Brain microvascular endothelial cell (primary cell): ENCODE measurements at places on chromosomes 11 and 22.
A peak's percentile ranks its signal among the peaks of the same experiment; 100 is the strongest.

GRCh38 chr11:69305885-69306540, 12.1 kb downstream of the MYEOV start:
- no peak for DNase-seq

DNA sequence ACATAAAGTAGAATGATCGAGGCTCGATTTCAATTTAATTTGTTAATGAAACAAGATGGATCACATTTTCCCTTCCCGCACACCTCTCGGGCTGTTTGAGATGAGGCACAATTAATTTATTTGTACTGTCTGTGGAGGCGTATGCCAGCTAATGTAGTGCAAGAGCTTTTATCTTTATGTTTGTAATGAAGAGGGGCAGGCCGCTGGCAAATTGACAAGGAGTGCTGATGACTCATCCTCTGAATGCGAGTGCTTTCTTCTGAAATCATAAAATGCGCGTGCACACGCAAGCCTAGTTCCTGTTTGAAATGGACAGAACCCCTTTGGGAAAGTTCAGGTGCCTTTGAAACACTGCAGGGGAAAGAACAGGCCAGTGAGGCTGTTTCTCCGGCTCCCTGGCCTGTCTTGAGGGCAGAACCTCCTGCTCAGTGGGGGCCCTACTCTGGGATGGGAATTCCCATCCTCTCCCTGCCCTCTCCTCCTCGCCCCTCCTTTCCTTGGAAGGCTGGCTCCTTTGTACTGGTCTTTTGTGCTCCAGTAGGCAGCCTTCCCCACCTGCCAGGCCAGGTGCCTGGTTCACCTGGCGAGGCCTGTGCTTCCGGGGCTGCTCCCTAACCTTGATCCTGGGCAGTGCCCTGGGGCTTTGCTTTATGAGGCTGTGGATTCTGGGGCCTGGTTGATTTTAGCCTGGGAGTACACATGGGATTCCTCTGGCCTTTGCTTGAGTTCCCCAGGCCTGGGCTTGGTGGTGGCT, 50.3 kb downstream of the TEAD1 start:
- DNase-seq, result peak; percentile 97

- no peak for DNase-seq
These were observed 25.4 kb downstream of the TENM4 start for GRCh38 chr11:79415411-79415810.

DNA sequence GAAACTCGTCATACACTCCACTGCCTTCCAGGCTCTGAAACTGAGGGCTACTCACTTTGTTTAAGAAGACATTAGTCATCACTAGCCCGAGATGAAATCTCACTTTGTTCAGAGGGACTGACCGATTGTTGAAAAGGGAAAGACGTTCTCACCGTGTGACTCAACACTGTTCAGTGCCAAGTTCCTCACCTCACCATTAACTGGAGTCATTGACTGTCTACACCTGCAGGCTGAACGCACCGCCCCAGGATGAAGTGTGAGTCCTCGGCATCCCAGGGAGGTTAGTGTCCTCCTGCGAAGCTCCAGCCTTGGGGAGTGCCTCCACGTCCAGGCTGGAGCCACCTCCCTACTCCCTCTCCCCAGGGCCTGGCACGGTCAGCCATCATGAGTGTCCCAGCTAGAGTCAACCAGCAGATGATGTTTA, 30.4 kb downstream of the FADD start:
- peak; percentile 89 for DNase-seq

DNA sequence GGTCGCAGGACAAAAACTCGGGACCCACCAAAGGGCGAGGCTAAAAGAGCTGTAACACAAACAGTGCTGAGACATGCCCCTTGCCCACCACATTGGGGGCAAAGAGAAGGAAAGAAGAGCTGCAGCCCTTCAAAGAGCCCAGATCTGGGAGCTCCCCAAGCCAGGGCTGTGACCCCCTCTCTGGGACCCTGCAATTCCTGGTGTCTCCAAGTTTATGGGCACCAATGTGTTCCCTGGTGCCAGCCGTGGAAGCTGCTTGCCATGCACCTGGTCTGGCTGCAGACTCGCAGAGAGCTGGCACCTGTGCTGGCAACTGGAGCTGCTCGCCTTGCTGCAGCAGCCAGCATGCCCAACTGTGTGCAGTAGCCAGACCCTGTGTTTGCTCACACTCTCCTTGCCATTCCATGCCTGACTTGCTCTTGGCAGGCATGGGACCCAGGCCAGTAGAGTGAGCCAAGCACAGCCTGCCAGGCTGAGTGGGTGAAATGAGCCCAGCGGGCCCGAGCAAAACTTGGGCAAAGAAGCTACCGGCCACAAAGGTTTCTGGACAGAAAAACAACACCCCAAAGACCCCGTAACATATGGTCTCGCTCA, 16.0 kb downstream of the RRP8 start:
- no peak for DNase-seq

DNA sequence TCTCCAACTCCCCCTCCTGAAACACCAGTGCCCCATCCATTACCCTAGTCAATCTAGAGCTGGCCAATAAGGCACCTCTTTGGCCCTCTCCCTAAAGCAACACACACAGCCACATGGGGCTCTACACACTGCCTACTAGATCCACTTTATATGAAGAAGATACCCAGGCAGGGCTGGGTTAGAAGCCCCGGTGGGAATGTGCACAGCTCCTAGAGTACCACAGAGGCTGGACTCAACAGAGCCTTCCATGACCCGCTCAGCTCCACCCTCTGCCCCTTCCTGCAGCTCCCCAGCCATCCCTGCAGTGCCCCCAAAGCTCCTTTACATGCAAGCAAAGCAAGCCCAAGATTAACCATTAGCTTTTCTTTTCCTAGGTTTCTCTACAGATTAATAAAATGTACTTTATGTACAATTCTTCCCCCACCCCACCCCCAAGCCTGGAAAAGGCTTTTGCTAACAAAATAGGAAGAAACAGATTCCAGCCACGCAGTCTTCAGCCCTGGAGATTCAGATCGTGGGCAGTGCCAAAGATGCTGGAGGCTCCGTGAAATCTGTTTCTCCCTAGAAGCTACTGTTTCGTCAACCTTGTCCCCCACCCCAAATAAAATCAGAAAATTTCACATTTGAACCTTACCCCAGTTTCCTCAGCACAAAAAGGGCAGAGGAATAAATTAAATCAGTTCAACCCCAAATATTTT, 51.8 kb downstream of the IGSF9B start:
- no peak for DNase-seq

DNA sequence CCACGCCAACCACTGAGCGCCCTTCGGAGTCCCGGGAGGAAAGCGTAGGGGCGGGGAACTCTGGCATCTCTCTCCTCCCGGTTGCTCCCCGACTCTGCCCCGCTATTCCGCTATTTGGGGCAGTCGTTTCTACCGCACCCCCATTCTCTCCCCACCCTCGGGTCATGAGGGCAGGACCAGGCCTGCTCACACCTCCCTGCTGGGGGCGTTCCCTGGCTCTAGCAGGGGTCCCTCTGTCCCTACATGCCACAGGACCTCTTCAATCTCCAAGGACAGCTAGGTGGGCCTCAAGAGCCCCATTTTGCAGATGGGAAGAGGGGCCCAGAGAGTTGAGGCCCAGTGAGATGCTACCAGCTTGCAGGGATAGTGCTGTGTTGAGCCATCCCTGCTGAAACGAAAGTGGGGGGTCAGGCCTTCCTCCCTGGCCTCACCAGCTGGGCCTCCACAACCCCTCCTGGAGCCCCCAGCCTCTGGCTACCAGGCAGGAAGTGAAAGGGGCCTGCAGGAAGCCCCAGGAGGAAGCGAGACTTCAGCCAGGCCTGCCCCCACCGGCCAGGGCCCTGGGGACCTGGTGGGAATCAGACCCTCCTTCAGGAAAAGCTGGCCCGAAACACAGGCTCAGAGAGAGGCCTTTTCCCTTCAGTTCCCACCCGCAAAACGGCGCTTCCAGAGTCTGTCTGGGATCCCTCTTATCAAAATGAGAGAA, 5.5 kb upstream of the SHISA8 start:
- no peak for DNase-seq

DNA sequence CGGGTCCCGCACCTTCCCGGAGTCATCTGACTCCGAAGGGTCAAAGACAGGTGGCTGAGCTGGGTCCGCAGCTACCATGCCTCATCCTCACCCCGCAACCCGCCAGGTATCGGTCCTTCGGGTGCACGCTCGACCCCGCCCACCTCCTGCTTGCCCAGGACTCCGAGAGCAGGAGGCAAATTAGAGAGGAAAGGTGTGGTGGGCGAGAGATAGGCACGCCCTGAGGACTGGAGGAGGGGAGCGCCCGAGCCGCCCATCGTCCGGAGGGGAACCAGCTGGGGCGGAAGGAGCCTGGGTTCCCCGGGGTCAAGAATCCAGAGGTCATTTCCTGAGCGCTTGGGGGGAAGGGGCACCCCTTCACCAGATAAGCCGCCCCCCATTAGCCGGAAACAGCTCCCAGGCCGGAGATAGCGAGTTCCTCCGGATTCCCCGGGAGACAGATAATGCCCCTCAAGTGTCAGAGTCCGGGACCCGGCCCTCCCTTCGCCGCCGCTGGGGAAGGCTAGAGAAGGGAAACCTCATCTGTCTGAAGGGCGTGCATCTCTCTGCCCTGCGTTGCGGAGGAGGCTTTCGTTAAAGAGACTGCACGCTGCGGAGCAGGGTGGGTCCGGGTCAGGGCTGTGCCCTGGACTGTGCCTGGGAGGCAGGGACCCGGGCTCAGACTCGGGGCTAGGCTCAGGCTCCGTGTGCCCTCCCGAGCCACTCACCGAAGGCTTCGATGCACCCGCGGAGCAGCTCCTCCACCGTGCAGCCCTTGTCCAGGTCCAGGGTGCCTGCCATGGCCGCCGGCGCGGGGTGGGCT, 1.7 kb downstream of the RASGRP2 start:
- DNase-seq, result no peak

DNA sequence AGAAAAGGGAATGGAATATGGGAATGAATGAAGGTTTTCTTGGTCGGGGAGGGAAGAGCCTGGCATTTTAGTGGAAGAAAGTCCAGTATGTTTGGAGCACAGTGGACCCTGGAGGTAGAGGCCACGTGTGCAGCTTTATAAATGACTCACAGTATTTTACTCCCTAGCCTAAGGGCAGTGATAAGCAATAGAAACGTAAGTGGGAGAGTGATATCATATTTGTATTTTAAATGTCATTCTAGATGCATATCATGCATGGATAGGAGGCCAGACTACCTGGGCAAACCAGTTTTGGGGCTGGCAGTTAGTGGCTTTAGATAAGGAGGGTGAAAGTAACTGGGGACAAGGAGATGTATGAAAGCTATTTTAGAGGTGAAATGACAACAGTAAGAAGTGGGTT, 174.1 kb downstream of the ARHGAP42 start:
- DNase-seq, result no peak

GRCh38 chr11:118133816-118134215, 18.8 kb downstream of the SCN4B start:
- no peak for DNase-seq

GRCh38 chr11:73991471-73992006, 8.9 kb upstream of the UCP2 start:
- DNase-seq, result no peak

DNA sequence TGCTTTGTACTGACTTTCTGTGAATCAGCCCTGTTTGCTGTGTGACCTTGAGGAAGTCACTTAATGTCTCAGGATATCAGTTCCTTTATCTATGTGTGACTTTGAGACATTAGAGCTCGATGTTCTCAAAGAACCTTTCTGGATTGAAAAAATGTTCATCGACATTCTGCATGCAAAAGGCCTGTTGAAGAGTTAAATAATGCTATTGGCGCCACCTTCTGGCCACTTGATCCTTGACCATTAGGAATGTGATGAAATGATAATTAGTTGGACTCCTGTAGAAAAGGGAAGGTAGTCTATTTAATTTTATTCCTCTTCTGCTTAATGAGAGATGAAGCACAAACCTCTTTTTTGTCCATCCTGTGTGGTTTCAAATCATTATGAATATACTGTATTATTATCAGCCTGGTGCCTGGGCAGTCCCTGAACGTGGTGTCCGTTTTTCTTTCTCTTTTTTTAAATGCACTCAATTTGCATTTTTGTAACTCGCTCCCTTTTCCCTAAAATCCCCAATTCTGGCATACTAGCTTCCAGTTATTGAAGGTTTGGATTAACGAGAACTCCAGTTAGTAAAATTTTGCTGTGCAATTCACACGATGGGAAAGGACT, 20.7 kb downstream of the ELF5 start:
- DNase-seq, result peak; percentile 59

- DNase-seq, result no peak
These were observed 928 bp downstream of the FBXO7 start for GRCh38 chr22:32475468-32476010.

DNA sequence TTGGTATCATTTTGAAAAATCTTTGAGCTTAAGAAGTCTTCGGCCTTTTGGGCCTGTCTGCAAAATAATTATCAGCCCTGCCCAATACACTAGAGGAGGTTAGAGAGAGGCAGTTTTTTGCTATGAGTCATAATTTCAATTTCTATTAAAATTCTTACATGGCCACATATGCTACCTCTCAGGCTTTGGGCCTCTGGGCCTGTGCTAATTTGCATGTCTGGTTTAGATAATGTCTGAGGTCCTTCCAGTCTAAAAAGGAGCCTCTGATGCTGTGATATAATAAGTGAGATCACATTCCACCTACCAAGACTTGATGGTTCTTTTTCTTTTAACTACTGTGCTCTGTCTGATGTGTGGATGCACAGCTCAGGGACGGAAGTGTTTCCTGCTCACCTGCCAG, 70.8 kb downstream of the KCNJ1 start:
- peak; percentile 69 for DNase-seq

DNA sequence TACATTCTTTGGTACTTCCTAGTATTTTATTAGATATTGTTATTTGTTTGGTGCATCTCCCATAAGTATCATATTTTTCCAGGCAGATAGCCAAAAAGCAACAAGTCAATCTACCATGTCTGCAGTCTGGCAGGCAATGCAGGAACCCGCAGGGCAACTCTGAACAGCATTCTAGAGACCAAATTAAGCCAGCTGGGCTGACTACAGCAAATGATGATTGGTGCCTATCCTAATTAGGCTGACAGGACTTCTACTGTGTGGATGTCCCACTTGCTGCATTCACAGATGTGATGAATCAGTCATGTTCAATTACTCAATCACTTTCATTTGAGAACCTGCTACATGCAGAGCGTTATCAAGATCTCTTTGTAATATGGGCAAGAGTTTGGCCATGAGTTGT, 40.3 kb upstream of the AMOTL1 start:
- DNase-seq, result no peak

GRCh38 chr22:46830841-46831240, 68.4 kb downstream of the TBC1D22A start:
- peak; percentile 24 for DNase-seq

GRCh38 chr11:132455044-132455443, 1077.3 kb downstream of the OPCML start:
- DNase-seq, result no peak

DNA sequence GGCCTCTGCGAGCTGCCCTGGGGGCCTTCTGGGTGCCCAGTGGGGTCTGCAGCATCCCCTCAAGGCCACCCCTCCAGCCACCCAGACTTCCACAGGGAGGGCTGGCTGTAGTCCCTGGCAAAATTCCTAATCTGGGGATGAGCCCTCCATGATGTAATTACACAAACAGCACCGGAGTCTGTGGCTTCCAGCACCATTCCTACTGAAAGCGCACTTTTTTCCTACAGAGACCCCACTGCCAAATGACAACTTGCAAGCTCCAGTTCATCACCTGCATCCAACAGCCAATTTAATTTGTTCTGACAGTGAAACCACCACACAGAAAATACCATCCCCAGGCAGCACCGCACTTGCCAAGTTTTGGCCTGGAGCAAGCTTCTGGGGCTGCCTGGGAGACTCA, 70.4 kb downstream of the TRMU start:
- DNase-seq, result no peak
